ENCODE measurements at places on chromosomes 6 and 20. TPM values are rescaled to one million over a fixed set of nuclear protein-coding genes. Genes with fewer than 3 reads are reported as not detected.

- no peak for DNase-seq
- H3K27me3 ChIP-seq: no peaks in the 10 kb centered on the region
- no peak overlapping the region for H3K27ac ChIP-seq
Observed at GRCh38 chr6:89353702-89354392, 1.3 kb upstream of the UBE2J1 start.

GRCh38 chr6:15106958-15107643, 138.8 kb upstream of the JARID2 start:
- H3K27me3 ChIP-seq: no peaks in the 10 kb centered on the region
- H3K4me3 ChIP-seq: no peak overlapping the region
- DNase-seq: no peak
- H3K36me3 ChIP-seq: no peaks in the 10 kb centered on the region

The ATP6V1G2 gene
- 0.13 TPM for total RNA-seq

The KCNK15 gene
- not detected for total RNA-seq

GRCh38 chr6:166997768-166998255, 1.4 kb upstream of the CEP43 start:
- DNase-seq: peak; percentile 56
- no peaks in the 10 kb centered on the region for H3K27me3 ChIP-seq
- peaks cover 13% of the 10 kb centered on the region for H3K4me1 ChIP-seq
- H3K36me3 ChIP-seq: peaks cover 63% of the 10 kb centered on the region
- H3K4me3 ChIP-seq: peak overlapping the region; percentile 85

GRCh38 chr6:1117530-1118286, 194.2 kb upstream of the FOXQ1 start:
- H3K4me3 ChIP-seq: no peak overlapping the region
- no peak for DNase-seq
- no peak overlapping the region for H3K27ac ChIP-seq
- 0 out of 2 replicates have a peak, but pooled peaks cover 8% of the 10 kb centered on the region for H3K4me1 ChIP-seq

The GPR63 gene
- total RNA-seq: 0.44 TPM

DNA sequence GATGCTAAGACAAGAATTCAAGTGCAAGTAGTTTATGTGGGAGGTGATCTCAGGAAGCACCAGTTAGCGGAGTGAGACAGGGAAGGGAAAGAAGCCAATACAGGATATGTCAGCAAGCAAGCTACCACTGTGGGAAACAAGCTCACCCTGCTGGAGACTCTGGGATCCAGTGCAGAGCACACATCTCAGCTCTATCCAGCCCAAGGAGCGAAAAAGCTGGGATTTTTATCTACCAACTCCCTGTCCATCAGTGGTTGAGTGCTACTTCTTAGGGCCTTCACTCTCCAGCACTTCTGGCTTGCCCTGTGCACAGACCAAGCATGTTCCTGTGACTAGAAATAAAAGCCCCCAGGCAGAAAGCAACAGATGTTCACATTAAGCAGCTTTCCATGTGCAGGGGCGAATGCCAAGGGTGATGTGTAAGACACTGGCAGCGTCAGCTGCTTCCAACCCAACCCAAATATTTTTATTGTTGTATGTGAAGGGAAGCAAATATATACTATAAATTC, 10.8 kb upstream of the RNF24 start:
- H3K36me3 ChIP-seq: no peaks in the 10 kb centered on the region
- H3K4me1 ChIP-seq: no peaks in the 10 kb centered on the region

GRCh38 chr6:107179004-107179403, 63.7 kb upstream of the BEND3 start:
- no peaks in the 10 kb centered on the region for H3K36me3 ChIP-seq
- DNase-seq: no peak
- H3K4me3 ChIP-seq: no peak overlapping the region
- no peaks in the 10 kb centered on the region for H3K27me3 ChIP-seq
- no peak overlapping the region for H3K27ac ChIP-seq

The SNX14 gene
- 96.7 TPM for total RNA-seq

GRCh38 chr6:129094147-129094546, 211.2 kb downstream of the LAMA2 start:
- H3K27me3 ChIP-seq: no peaks in the 10 kb centered on the region
- H3K4me1 ChIP-seq: no peaks in the 10 kb centered on the region
- no peak overlapping the region for H3K4me3 ChIP-seq
- H3K36me3 ChIP-seq: no peaks in the 10 kb centered on the region
- DNase-seq: no peak
- no peak overlapping the region for H3K27ac ChIP-seq

GRCh38 chr20:17012546-17013226, 214.2 kb upstream of the PCSK2 start:
- no peak overlapping the region for H3K4me3 ChIP-seq
- H3K36me3 ChIP-seq: no peaks in the 10 kb centered on the region
- no peaks in the 10 kb centered on the region for H3K4me1 ChIP-seq

The POLR3F gene
- 24.7 TPM for total RNA-seq

DNA sequence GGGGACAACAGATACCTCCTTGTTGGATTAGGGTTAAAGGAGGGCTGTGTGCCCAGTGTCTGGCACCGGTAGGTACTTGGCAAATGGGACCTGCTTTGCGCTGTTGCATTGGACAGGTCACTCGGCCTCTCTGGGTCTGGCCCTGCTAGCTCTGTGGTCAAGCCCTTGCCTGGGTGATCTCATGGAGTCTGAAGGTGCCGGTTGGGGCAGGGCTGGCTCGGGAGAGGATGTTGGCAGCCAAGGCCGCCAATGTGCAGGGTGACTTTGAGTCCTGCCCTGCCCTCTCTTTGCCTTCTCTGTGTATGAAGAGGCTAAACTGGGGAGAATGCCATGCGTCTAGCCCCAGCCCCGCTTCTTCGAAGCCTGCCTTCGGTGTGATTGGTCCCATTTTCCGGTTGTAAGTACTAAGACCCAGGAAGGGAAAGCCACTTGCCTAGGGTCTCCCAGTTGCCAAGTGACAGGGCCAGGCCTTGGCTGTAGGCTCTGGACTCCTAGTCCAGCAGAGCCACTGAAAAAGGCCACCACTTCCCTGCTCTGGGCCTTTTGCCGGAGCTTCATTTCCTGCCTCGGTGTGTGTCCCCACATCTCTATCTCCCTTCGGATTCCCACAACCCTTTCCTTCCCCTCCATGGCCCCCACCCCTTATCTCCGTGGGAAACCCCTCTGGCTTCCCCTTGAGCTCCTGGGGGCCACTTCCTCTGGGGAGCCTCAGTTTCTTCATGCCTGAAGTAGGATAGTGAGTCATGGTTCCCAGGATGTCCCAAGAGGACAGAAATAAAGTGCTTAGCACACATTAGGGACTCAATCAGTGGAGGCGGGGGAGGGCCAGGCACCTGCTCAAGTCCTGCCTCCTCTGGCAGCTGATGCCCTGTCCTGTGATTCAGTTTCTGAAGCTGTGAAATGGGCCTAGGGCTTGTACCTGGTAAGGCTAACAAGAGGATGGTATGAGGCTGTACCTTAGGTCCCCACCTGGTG, 3.9 kb downstream of the SRC start:
- H3K27ac ChIP-seq: no peak overlapping the region

The SSTR4 gene
- total RNA-seq: not detected

GRCh38 chr6:148069256-148069655, 273.4 kb upstream of the SASH1 start:
- no peak for DNase-seq
- no peak overlapping the region for H3K4me3 ChIP-seq
- peaks cover 18% of the 10 kb centered on the region for H3K4me1 ChIP-seq
- H3K36me3 ChIP-seq: no peaks in the 10 kb centered on the region
- H3K27ac ChIP-seq: no peak overlapping the region

DNA sequence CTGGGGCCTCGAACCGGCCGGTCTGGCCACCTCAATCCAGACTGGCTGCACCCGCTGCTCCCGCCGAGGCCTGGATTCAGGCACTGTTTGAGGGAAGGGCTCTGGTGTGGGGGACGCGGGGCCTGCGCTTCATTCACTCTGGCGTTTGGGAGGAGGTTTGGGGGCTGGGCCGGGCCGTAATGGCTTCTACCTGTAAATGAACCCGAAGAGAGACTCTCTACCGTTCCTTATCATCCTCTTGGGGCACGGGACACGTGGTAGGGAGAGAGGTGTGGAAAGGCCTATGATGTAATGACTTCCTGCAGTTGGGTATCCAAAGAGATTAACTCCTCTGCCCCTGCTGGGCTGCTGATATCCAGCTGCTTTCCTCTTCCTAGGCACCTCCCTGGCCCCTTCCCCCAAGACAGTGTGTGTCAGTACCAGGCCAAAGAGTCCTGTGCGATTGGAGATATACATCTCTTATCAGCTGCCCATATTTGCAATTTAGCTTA, 1.8 kb downstream of the FOXO3 start:
- H3K4me1 ChIP-seq: peaks cover 49% of the 10 kb centered on the region
- H3K4me3 ChIP-seq: peak overlapping the region; percentile 93
- DNase-seq: peak; percentile 66
- H3K27me3 ChIP-seq: no peaks in the 10 kb centered on the region
- H3K36me3 ChIP-seq: peaks cover 41% of the 10 kb centered on the region

- no peaks in the 10 kb centered on the region for H3K36me3 ChIP-seq
- H3K4me3 ChIP-seq: no peak overlapping the region
- DNase-seq: peak; percentile 92
- H3K4me1 ChIP-seq: peaks cover 36% of the 10 kb centered on the region
Observed at GRCh38 chr20:44692932-44693480, 22.2 kb upstream of the CCN5 start.

- H3K36me3 ChIP-seq: no peaks in the 10 kb centered on the region
- no peak for DNase-seq
- H3K27ac ChIP-seq: no peak overlapping the region
- peaks cover 5% of the 10 kb centered on the region for H3K4me1 ChIP-seq
Observed at GRCh38 chr20:58598211-58599015, 52.7 kb upstream of the STX16 start.

The TREML2 gene
- not detected for total RNA-seq

DNA sequence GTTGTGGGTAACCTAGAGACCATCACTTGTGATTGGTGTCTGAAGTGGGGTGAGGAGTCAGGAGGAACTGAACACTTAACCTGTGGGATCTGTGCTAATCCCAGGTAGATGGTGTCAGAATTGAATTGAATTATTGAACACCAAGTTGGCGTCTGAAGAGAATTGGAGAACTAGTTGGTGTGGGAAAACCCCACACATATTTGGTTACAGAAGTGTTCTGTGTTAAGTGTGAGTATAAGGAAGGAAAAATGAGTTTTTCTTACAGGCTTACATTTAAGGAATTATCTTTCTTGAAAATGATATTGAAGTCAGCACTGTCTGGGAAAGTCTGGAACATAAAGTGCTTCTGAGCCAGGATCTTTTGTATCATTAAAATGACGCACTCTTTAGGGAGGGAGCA, 182.9 kb upstream of the ECI2 start:
- H3K27ac ChIP-seq: no peak overlapping the region
- H3K36me3 ChIP-seq: no peaks in the 10 kb centered on the region
- H3K27me3 ChIP-seq: no peaks in the 10 kb centered on the region
- DNase-seq: no peak
- peaks cover 35% of the 10 kb centered on the region for H3K4me1 ChIP-seq

The ANGPT4 gene
- total RNA-seq: not detected

The TDP2 gene
- total RNA-seq: 23.6 TPM

- DNase-seq: no peak
- no peak overlapping the region for H3K27ac ChIP-seq
- H3K4me1 ChIP-seq: peaks cover 15% of the 10 kb centered on the region
- no peak overlapping the region for H3K4me3 ChIP-seq
- no peaks in the 10 kb centered on the region for H3K36me3 ChIP-seq
Observed at GRCh38 chr20:4217349-4217841, 202.0 kb upstream of the RNF24 start.

GRCh38 chr6:32692019-32692418, 25.6 kb upstream of the HLA-DQB1 start:
- H3K36me3 ChIP-seq: no peaks in the 10 kb centered on the region
- no peaks in the 10 kb centered on the region for H3K4me1 ChIP-seq
- H3K27ac ChIP-seq: no peak overlapping the region
- DNase-seq: no peak
- peaks cover 9% of the 10 kb centered on the region for H3K27me3 ChIP-seq
- no peak overlapping the region for H3K4me3 ChIP-seq

DNA sequence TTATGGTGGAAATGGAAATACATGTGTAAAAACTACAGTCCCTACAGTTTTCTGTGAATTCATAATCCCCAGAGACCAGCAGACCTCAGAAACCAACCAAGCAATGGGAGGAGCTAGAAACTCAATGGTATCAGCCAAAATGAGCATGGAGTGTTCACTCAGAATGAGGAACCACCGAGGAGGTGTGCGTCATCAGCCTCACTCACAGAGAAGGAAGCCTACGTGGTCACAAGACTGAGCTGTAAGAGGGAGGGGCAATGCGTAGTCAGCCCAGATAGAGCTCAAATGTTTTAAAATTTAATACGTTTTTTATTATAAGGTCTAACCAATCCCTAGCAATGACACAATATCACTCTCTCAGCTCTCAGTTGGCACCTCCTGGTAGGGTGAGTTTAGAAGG, 17.4 kb downstream of the MYLK4 start:
- no peak overlapping the region for H3K27ac ChIP-seq
- peaks cover 4% of the 10 kb centered on the region for H3K4me1 ChIP-seq
- H3K4me3 ChIP-seq: no peak overlapping the region
- H3K27me3 ChIP-seq: no peaks in the 10 kb centered on the region

The ULBP2 gene
- 12.2 TPM for total RNA-seq

DNA sequence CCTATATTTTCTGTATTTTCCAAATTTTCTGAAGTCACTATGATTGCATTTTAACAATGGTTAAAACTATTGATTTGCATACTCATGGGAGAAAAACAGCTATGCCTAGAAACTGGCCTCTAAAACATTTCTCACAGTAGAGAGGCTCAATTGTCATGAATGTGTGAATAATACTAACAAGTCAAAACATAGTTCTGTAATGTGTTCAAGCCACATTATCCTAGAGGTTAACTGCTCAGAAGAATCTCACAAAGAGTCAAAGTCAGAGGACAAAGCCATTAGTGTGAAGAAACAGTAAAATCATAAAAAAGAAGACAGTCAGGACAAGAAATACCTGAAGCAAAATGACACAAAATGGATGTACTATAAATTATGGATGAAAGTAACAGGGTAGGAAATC, 12.5 kb upstream of the ALDH8A1 start:
- DNase-seq: no peak
- H3K27ac ChIP-seq: no peak overlapping the region
- no peak overlapping the region for H3K4me3 ChIP-seq
- no peaks in the 10 kb centered on the region for H3K4me1 ChIP-seq

DNA sequence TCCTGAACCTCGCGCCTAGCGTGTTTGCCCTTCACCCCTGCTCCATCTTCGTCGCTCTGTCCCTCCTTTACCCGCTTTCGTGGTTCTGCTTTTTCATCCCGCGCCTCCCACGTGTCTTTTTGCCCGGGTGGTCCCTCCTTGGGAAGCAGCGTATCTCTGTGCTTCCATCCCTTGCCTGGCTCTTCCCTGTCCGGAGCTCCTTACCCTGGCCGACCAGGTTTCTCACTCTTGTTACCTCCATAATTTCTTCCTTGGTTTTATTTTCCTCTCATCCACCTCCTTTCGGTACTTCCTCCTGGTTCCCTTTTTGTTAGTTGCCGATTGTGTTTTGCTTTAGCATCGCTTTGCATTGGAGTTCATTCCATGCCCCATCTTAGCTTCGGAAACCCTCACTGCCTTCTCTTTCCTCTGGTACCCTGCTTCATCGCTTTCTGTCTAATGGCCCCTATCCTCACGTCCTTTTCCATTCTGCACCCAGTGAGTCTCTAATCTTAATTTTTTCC, 735 bp downstream of the FAM135A start:
- no peak overlapping the region for H3K27ac ChIP-seq
- peak overlapping the region; percentile 87 for H3K4me3 ChIP-seq
- H3K36me3 ChIP-seq: peaks cover 11% of the 10 kb centered on the region
- peak; percentile 43 for DNase-seq
- H3K27me3 ChIP-seq: no peaks in the 10 kb centered on the region

GRCh38 chr6:30763618-30764489, 19.5 kb upstream of the IER3 start:
- no peaks in the 10 kb centered on the region for H3K36me3 ChIP-seq
- peak overlapping the region; percentile 62 for H3K27ac ChIP-seq
- peaks cover 67% of the 10 kb centered on the region for H3K4me1 ChIP-seq
- peak; percentile 65 for DNase-seq
- H3K27me3 ChIP-seq: no peaks in the 10 kb centered on the region
